ENCODE measurements at places on chromosomes 4 and X.

DNA sequence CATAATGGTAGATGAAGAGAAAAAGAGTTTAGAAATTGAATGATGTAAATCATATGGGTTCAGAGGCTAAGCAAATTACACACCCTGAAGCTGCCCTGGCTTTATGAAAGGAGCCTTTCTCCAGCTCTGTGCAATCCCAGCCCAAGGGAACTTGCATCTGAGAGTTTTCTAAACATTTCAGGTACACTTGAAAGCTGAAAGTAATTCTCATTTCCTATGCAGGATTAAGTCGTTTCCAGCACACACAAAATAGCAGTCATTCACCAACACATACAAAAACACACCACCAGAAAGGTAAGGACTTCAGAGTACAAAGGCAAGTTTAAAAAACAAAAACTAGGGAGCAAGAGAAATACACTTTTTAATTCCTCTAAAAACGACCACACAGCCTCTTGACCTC, 1.7 kb downstream of the PDGFC start:
- no peak for DNase-seq

DNA sequence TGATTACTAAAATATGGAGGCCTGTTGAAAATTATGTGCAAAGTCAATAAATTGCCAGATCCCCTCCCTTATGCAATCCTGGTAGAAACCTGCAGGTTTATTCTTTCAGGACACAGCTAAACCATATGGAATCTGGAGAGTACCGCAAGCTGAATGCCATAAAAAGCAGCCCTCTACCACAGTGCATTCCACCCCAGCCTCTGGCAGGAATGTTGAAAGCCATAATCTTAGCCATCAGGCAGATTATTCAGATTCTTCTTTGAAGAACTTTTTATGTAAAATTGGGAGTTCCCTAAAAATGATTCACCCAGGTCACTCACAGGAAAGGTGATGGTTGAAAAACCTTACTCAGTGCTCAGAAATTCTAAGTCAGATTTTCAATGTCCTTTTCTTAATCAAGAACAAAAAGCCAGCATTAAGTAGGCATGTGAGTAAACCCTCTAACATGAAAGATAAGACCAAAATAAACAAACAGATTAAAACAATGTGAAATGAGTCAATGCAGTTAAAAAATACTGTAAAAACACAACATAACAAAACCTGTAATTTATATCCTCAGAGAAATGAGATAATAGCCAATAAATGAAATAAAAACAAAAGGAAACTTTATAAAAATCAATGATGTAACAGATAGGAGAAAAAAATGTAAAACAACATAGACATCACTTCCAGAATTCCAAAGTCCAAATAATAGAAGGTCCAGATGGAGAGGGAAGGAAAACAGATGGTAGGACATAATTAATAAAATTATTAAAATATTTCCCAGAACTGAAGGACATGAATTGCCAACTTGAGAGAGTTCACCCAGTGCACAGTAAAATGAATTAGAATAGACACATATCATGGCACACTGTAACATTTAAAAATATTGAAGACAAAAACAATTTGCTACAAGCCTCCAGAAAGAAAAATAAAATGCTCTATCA, 226.9 kb downstream of the FSTL5 start:
- DNase-seq: no peak

- no peak for DNase-seq
These were observed 109.0 kb downstream of the RPS6KA6 start for GRCh38 chrX:84078991-84079390.

DNA sequence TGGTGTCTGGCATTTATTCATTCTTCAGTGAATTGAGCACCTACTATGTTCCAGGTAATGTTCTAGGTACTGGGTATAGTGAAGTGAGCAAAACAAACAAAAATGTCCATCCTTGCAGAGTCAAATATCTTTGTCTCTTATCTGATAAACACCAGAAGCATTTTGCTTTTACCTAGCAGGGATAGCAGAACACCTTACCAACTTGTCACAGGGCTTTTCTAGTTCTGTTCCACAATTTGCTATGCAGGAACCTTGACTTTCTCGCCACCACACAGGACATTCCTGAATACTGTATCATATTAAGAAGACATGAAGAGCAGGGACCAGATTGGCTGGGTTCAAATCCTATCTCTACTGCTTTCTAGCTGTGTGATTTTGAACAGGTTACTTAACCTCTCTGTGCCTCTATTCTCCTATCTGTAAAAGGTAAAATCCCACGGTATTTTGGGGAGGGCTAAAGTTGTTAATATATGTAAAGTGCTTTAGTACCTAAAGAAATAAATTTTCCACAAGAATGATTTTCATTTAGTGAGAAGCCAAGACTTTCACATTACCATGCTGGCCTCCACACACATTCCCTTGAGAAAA, 214.5 kb upstream of the S100G start:
- DNase-seq: no peak

DNA sequence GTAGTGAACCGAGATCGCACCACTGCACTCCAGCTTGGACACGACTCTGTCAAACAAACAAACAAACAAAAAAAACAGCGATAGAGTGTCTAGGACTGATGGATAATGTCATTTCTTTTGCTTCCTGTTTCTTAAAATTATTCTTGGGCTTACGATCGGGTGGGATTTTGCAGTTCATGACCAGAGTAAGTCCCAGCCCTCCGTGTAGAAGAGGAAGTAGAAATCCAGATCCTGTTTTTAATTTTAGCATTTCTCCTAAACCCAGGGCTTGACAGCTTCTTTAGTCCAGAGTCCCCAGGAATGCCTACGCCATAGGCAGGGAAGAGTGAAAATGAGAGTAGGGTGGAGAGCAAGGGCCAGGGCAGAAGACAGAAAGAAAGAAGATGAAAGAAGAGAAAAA, 94.3 kb downstream of the HPRT1 start:
- no peak for DNase-seq

- no peak for DNase-seq
These were observed 11.7 kb downstream of the MFAP3L start for GRCh38 chr4:170014359-170015011.

Measured in testis (tissue), 5 donors.